Umbilical cord (tissue), 2 donors: ENCODE measurements at places on chromosomes 1 and 21. TPM values are rescaled to one million over a fixed set of nuclear protein-coding genes. Genes with fewer than 3 reads are reported as not detected.

GRCh38 chr1:106439475-106439874 lies 617.0 kb upstream of the PRMT6 start:
- DNase-seq = no peak

DNA sequence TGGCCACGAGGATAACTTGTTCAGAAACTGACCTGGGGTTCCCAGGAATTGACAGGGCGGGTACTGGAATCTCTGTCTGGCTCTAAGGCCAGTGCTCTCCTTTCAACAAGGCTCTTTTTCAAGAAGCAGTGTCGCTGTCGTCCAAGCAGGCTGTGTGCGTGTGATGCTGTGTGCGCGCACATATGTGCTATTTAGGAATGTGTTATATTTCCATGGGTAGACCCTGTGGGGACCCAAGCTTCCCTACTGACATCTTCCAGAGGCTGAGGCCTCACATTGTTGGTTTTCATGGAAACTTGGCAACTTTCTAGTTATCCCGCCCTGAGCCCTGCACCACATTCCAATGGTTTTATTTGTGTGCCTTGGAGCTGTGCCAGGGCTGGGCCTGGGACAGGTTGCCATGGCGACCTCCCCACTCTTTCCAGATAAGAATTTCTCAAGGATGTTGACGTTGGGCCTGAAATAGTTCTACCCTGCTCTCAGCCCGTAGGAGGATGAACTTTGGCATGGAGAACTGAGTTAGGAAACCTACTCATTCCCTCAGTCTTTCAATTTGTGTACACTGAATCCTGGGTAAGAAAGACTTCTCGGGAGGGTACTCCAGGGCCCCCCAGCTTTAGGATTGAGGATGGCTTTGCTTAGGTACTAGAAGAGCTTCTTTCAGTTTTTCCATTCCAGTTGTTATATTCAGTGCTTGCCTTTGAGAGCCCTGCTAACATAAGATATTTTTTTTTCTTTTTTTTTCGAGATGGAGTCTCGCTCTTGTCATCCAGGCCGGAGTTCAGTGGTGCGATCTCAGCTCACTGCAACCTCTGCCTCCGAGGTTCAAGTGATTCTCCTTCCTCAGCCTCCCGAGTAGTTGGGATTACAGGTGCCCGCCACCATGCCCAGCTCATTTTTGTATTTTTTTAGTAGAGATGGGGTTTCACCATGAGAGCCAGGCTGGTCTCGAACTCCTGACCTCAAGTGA lies 38.8 kb upstream of the SRSF10 start:
- DNase-seq = peak; percentile 98

DNA sequence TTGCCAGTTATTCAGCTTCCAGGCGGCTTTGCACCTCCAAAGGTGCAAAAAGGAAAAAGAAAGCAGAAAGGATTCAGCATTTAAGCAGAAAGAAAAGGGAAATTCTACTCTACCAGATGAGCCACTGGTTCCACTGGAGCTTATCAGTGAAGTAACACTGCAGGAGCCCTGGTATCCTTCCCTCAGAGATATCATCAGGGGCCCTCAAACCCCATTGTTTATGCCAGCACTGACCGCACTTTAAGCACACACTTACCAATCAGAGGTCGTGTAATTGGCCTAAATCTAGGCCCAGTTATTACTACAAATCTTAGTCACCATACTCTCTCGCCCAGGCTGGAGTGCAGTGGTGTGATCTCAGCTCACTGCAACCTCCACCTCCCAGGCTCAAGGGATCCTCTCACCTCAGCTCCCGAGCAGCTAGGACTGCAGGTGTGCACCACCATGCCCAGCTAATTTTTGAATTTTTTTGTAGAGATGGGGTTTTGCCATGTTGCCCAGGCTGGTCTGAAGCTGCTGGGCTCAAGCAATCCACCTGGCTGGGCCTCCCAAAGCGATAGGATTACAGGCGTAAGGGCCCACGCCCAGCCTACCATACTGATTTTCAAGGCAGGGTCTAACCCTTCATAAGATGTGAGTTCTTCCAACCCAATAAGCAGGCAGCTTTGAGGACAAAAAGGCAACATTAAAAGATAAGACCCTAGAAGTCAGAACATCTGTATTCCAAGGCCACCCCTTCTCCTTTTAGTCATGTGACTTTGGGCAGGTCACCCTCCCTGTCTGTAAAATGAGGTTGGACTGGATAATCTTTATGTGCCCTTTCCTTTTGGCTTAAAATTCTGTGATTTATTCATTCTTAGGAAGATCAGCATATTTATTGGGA lies 125.3 kb downstream of the SYT2 start:
- no peak for DNase-seq

DNA sequence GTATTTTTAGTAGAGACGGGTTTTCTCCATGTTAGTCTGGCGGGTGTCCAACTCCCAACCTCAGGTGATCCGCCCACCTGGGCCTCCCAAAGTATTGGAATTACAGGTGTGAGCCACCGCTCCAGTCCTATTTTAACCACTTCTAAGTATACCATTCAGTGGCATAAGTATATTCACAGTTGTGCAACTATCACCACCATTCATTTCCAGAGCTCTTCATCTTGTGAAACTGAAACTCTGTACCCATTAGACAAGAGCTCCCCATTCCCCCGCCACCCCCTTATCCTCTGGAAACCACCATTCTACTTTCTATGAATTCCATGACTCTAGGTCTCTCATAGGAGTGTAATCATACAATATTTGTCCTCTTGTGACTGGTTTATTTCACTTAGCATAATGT lies 40.2 kb upstream of the CAMTA1 start:
- no peak for DNase-seq

- DNase-seq = no peak
Observed at GRCh38 chr1:109477821-109478220, 5.9 kb upstream of the ATXN7L2 start.

- peak; percentile 20 for DNase-seq
Observed at GRCh38 chr1:152110365-152110859, 4.8 kb downstream of the TCHH start.

DNA sequence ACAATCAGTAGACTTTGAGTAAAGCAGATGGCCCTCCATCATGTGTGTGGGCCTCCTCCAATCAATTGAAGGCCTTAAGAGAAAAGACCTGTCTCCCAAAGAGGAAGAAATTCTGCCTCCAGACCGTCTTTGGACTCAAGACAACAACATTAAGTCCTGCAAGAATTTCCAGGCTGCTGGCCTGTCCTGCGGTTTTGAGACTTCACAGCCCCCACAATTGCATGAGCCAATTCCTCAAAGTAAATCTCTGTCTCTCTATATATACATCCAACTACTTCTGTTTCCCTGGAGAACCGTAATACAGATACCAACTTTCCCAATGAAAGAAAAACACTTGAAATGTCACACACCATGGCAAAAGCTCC lies 16.4 kb downstream of the REG4 start:
- peak; percentile 75 for DNase-seq

DNA sequence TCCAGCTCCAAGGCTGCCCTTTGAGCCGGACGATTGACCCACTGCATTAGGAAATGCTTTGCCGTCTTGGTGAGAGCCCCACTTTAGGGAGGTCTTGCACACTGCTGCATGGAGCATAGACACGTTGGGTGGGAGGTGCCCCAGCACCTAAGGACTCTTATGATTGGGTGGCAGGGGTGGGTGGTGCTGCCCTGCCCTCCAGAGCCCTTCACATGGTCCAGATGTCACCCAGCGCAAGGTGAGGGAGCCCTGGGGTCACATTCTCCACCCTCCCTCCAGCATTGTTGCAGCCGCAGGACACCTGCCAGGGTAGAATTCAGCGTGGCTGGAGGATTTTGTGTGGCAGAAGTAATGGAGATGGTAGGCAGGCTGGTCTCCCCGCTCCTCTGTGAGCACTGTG lies 137.4 kb upstream of the COL6A1 start:
- DNase-seq = no peak

- no peak for DNase-seq
Observed at GRCh38 chr1:162672622-162673260, 40.5 kb downstream of the DDR2 start.

DNA sequence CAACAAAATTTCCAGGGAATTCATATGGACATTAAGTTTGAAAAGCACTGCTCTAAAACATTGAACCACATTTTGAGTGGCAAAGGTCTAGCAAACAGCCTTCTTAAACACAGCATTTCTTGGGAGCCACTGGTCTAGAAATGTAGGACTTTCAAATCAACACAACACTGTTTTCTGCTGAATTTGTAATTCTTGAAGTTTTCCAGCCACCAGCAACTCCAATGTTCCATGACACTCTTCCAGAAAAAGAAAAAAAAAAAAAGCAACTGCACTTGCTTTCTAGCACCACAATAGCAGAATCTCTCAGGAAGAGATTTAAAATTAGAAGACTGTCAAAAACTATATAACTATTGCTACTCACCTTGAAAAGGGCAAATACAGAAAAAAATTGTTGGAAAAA lies 4.5 kb downstream of the SYDE2 start:
- DNase-seq = no peak

- peak; percentile 30 for DNase-seq
Observed at GRCh38 chr1:223531742-223532341, 133.7 kb downstream of the CAPN8 start.

GRCh38 chr1:210626341-210626740 lies 297.6 kb downstream of the HHAT start:
- no peak for DNase-seq

GRCh38 chr21:38610623-38611251 lies 112.5 kb upstream of the ERG start:
- DNase-seq = no peak

DNA sequence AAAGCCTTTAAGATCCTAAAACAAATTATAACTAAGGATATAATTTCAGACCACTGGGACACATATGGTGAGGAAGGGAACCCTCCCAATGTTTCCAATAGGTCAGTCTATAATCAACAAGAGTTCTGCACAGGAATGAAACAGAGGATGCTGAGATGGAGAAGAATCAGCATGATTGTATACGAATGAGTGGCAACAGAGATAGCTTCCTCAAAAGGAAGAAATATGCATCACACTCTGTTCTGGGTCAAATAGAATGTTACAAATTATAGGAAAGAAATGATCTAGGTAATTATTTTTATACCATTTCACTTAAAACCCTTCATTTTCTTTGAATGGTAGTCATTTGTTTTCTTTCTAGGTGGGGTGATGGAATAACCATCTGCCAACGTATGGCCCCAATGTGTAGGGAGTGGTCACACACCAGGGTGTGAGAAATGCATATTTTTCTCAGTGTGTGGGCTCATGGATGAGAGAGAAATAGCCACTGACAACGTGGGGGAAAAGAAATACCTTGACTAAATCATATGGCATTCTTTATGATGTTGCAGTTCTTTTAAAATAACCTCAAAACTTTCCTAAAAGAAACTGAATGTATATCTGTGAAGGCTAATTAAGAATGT lies 104.6 kb upstream of the IVNS1ABP start:
- DNase-seq = no peak

DNA sequence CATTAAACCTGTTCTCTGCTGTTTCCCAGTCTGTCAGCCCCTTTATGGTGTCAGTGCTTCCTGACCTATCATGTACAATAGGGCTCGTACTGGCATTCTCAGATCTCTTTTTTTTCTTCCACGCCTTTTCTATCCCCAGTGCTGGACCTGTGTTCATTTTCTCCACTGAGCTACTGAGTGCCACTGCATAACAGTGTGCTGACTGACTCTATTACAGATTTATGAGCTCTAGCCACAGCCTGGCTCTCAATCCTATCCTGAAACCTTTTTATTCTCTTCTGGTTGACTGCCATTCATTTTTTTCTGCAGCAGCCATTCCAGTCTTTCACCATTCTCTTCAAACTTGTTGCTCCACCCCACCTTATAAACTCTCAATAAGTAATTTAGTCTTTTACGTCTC lies 59.6 kb upstream of the MACF1 start:
- no peak for DNase-seq

- peak; percentile 89 for DNase-seq
Observed at GRCh38 chr1:12161662-12162458, 4.9 kb upstream of the TNFRSF1B start.

- no peak for DNase-seq
Observed at GRCh38 chr1:62682531-62682930, 5.7 kb downstream of the DOCK7 start.

The TSSK3 gene
- 1.9 TPM for total RNA-seq

The CSRP1 gene
- total RNA-seq = 2,591 TPM

The TMEM269 gene
- not detected for total RNA-seq

The HSD3B1 gene
- total RNA-seq = 10.8 TPM

The TAS1R1 gene
- not detected for total RNA-seq

The FMO3 gene
- total RNA-seq = 6.3 TPM
